ENCODE measurements at places on chromosomes 7 and 10. TPM values are rescaled to one million over a fixed set of nuclear protein-coding genes. Genes with fewer than 3 reads are reported as not detected.

- DNase-seq: no peak
These were observed 149.2 kb downstream of the CRPPA start for GRCh38 chr7:16271990-16272665.

GRCh38 chr10:114395366-114396022 is 8.8 kb downstream of the AFAP1L2 start:
- no peak for DNase-seq

- no peak for DNase-seq
These were observed 283.0 kb downstream of the TCF7L2 start for GRCh38 chr10:113232928-113233511.

GRCh38 chr7:80921130-80921529 is 2.3 kb upstream of the SEMA3C start:
- DNase-seq: no peak

GRCh38 chr7:21690705-21691104 is 147.9 kb downstream of the DNAH11 start:
- no peak for DNase-seq

- peak; percentile 93 for DNase-seq
These were observed 91.1 kb upstream of the DDC start for GRCh38 chr7:50656141-50656895.

GRCh38 chr7:39259391-39260003 is 281.8 kb downstream of the POU6F2 start:
- DNase-seq: no peak

- no peak for DNase-seq
These were observed 163.2 kb downstream of the ADAM12 start for GRCh38 chr10:126224967-126225671.

ABCB1 gene
- 0.40 TPM for total RNA-seq
